ENCODE measurements at places on chromosomes 16 and 17.

DNA sequence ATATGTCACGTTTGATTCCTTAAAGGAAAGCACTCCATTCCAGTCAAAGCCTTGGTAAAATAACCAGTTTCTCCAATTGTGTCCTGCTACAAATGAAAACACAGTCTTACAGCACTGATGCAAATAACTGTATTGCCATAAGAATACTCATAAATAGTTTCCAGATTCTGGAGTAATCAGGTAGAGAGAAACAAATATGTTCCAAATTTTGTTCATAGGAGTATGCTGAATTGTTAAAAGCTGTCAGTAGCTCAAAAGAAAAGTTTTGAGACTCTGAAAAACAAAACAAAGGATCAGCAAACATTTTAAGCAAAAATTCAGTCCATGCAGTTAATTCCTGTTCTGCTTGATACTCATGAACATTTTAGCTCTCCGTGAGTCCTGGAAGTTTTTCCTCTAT is 7.8 kb downstream of the DHRS7B start:
- no peak for DNase-seq

- no peak for DNase-seq
Observed at GRCh38 chr17:49520386-49521087, 25.4 kb downstream of the NGFR start.

DNA sequence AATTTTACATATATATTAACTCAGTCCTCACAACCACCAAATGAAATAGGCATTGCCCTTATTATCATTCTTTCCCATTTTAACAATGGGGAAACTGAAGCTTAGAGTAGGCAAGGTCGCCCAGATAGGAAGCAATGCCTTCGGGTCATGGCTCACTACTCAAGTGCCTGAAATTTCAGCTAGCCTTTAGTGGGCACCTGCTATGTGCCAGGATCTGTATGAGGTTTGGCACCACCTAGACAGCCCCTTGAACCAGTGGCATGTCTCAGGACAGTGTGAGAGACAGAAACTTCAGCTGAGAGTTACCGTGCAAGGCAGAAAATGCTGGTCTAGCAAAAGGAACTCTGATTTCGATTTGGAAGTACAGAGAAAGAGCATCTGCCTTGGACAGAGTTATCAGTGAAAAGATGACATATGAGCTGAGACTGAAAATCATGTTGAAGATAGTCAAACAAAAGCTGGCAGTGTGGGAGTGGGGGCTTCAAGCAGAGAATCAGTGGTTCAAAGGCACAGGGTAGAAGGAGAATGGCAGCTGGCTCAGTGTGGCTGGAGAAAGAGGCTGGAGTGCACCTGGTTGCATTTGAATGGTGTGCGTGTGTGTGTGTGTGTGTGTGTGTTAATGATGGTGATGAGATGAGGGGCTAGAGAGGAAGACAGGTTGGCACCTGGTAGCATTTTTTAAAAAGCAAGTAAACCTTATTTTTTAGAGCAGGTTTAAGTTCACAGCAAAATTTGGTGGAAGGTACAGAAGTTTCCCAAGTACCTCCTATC is 29.1 kb downstream of the CDH13 start:
- DNase-seq = no peak

DNA sequence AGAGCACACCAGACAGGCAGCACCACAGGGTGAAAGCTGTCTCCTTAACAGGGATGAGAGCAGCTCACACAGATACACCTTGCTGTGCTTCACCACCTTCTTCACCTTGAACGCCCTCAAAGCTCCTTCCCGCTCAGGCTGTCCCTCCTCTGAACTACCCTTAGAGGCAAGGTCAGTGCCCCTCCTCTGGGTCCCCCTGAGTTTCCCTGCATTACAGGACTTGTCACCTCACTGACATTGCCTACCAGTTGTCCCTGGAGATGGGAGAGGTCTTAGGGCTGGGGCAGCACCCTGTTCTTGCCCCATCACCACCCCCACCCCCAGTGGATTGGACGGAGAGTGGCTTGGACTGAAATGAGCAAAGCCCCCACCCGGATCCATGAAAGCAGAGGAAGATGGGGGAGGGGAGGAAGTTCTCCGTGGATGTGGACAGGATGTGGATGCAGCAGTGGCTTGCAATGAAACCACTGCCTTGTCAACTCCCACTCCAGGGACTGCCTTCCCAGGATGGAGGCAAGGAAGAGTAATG is 73.2 kb upstream of the CDH5 start:
- no peak for DNase-seq

GRCh38 chr16:1295465-1295864 is 14.0 kb upstream of the UBE2I start:
- no peak for DNase-seq

DNA sequence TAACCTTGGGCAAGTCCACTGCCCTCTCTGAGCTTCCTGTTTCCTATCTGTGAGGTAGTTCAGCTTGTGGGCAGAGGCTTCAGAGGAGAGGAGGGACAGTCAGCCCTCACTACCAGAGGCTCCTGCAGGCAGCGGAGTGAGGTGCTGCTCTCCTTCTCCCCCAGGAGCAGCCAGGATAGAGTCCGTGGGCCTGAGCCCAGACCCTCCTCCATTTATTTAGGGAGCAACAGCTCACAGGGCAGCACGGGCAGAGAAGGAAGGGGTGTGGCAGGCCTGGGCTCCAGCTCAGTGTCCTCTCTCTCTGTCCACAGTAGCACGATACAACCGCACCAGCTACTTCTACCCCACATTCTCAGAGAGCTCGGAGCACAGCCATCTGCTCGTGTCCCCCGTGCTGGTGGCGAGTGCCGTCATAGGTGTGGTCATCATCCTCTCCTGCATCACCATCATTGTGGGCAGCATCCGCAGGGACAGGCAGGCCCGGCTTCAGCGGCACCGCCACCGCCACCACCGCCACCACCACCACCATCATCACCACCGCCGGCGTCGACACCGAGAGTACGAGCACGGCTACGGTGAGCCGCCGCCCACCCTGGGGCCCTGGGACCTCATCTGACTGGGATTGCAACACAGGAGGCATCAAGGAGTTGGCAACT is 42.3 kb downstream of the BEAN1 start:
- no peak for DNase-seq

GRCh38 chr17:60159479-60159866 is 9.7 kb downstream of the CA4 start:
- no peak for DNase-seq

DNA sequence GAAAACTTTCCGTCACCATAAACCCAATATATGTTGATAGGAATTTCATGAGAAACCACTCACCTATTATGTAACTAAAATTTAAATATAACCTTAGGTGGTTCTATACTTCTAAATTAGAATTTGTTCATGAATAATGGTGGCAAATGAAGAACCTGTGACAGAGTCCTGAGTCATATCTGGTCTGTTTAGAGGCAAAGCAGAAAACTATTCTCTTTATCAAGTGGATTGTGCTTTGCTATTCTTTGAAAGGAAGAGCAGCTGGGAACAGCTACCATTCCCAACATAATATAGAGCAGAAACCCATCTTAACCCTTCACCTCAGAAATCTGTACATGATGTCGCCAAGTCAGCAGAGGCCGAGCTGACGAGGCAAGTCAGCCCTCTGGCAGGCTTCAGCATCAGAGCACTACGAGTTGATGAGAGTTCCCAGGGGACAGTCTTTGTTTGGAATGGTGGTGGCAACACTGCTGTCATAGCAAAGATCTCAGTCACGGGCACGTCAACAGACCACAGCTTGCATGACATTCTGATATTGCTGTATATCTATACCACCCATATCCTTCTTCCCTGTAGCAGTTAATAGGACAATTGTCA is 631.9 kb upstream of the CA10 start:
- peak; percentile 90 for DNase-seq

DNA sequence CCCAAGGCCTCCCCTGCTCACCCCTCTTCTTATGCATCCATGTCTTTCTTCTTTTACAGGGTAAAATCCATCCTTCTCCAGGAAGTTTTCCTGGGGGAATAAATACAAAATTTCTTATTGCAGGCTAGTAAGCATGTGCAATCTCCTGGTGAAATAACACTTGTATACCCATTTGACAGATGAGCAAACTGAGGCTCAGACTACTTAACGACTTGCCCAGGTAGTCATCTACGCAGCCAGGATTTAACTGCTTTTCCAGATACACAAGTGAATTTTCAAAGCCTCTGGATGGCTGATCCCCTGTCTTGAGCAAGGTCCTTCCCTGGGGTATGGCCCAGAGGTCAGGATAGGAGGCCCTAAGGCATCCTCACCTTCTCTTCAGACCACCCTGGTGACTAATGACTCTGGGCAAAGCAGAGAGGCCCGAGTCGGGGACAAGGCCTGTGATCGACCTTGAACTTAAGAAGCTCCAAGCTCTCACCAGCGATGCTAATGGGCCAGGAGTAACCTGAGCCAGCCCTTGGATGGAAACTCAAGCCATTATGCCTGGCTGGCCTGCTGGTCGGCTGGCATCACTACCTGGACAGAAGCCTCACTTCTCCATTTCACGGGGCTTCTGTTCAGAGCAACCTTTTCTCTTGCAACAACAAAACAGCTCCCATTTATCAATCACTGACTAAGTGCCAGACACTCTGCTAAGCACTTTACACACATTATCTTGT is 33.1 kb downstream of the ZNF423 start:
- DNase-seq = no peak

- no peak for DNase-seq
Observed at GRCh38 chr16:81888520-81889394, 109.7 kb downstream of the PLCG2 start.

DNA sequence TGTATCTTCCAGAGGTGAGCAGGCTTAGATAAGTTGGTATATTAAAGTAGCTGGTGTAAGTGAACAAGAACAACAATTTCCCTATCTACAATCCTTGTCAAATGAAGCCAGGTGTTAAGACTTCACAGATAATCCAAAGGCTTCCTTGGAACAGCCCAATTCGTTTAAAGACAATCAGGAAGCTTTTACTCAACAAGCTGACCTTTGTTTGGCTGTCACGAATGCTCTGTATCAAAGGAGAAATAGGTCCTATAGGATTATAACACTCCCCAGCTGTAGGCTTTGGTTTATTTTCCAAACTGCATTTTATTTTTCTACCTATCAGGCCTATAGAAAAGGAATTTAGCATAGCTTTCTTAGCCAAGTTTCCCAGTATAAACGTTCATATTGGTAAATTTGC is 766.5 kb upstream of the GOT2 start:
- no peak for DNase-seq

GRCh38 chr17:68910251-68910705 is 44.9 kb downstream of the ABCA8 start:
- no peak for DNase-seq

DNA sequence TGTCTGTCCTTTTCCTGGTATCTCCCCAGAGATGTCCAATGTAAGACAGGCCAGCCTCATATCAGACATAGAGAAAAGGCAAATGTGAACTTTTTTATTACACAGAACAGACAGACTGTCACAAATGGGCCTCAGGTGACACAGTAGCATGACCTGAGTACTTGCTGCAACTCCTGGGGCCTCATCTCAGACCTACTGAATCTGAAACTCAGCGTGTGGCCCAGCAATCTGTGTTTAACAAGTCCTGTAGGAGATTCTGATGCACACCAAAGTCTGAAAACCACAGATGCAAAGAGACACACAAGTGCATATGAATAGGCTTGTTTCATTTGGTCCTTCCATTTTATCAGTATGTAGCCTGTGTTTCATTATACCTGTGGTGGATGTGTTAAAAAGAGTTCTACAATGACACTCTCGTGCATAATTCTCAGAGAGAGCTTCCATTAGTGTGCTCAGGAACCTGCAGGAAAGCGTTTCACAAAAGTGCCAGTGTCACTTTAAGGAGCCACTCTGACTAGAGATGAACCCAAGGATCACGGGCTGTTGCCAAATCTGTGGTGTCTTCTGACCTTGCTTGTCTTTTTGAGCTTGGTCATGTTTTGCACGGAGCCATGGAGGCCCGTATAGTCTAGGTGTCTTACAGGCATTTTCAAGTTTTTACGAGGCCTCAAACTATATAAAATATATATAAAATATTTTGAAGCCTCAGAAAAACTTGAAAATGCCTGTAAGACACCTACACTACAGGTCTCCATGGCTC is 33.8 kb upstream of the NF1 start:
- DNase-seq = no peak

DNA sequence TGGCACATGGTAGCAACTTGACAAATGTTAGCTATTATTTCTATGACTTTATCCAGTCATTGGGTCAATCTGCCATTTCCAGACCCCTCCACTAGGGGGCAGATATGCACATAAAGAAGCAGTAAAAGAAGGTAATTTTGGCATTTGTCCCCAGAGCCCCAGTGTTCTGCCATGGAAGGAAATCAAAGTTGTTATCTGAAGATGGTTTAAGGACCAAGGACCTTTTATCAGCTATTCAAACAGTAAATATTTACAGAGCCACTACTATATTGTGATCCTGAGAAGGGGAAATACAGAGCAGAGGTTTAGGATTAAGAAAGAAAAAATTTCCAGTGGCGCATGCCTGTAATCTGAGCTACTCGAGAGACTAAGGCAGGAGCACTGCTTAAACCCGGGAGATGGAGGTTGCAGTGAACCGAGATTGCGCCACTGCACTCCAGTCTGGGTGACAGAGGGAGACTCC is 20.0 kb downstream of the TRAF4 start:
- DNase-seq = peak; percentile 57

DNA sequence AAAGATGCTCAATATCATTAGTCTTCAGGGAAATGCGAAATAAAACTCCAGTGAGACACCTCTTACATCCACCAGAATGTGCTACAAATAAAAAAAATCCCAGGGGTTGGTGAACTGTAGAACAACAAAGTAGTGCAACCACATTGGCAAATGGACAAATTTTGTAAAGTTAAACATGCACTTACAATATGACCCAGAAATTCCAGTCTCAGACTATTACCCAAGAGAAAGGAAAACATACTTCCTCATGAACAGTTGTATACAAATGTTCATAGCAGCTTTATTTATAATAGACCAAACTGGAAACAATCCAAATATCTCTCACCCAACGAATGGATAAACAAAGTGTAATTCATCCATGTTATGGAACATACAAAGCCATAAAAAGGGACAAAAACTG is 239.5 kb downstream of the ABCC12 start:
- no peak for DNase-seq

GRCh38 chr16:15572329-15573001 is 70.5 kb downstream of the MARF1 start:
- no peak for DNase-seq

- no peak for DNase-seq
Observed at GRCh38 chr17:11928436-11928835, 68.8 kb downstream of the ZNF18 start.

GRCh38 chr17:34820248-34820801 is 140.9 kb downstream of the CCT6B start:
- no peak for DNase-seq

DNA sequence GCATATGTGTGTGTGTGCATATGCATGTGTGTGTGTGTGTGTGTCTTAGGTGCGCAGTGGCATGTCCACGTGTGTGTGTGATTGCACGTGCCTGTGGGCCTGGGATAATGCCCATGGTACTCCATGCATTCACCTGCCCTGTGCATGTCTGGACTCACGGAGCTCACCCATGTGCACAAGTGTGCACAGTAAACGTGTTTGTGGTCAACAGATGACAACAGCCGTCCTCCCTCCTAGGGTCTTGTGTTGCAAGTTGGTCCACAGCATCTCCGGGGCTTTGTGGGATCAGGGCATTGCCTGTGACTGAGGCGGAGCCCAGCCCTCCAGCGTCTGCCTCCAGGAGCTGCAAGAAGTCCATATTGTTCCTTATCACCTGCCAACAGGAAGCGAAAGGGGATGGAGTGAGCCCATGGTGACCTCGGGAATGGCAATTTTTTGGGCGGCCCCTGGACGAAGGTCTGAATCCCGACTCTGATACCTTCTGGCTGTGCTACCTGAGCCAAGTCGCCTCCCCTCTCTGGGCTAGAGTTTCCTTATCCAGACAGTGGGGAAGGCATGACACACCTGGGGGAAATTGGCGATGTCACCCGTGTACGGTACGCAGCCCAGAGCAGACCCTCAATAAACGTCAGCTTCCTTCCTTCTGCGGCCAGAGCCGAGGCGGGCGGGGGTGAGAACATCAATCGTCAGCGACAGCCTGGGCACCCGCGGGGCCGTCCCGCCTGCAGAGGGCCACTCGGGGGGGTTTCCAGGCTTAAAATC is 47.6 kb downstream of the IL21R start:
- DNase-seq = no peak

Data from DMS153 (cell line).